ENCODE measurements at places on chromosomes 2 and 18. TPM values are rescaled to one million over a fixed set of nuclear protein-coding genes. Genes with fewer than 3 reads are reported as not detected.
A peak's percentile ranks its signal among the peaks of the same experiment; 100 is the strongest.

GRCh38 chr18:62744076-62744968, 29.0 kb downstream of the PHLPP1 start:
- DNase-seq: no peak
- no peak overlapping the region for H3K27ac ChIP-seq
- no peaks in the 10 kb centered on the region for H3K36me3 ChIP-seq

GRCh38 chr18:46369323-46369722, 265.1 kb downstream of the HAUS1 start:
- no peaks in the 10 kb centered on the region for H3K4me1 ChIP-seq
- no peaks in the 10 kb centered on the region for H3K36me3 ChIP-seq
- no peaks in the 10 kb centered on the region for H3K27me3 ChIP-seq
- no peak for DNase-seq

DNA sequence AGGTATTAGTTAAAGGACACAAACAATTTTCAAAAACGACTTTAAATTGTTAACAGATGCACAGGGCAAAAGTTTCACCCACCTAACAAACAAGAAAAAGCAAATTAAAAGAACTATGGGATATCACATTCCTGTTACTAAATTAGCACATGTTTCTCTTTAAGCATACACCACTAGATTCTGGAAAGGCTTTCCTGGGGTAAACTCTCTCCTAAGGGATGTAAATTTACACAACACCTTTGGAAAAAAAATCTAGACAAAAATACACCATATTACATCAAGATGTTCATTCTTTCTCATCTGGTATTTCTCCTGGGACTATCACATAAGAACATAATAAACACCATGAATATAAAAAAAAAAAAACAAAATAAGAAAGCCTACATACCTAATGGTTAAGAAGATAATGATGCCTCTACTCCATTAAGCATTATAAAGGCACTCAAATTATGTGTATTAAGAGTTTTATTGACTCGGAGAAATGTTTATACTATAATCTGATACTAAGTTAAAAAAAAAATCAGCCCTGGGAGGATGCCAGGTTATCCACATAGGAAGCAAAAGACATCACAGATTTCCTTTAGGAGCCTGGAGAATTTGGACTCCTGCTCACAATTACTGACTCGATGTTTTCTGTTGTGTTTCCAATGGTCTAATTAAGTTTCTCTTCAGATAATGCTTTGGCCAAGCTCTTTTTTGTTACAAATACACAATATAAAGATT, 82.8 kb upstream of the AFF3 start:
- H3K27ac ChIP-seq: no peak overlapping the region
- DNase-seq: no peak
- no peaks in the 10 kb centered on the region for H3K4me1 ChIP-seq
- no peaks in the 10 kb centered on the region for H3K27me3 ChIP-seq
- no peaks in the 10 kb centered on the region for H3K36me3 ChIP-seq

DNA sequence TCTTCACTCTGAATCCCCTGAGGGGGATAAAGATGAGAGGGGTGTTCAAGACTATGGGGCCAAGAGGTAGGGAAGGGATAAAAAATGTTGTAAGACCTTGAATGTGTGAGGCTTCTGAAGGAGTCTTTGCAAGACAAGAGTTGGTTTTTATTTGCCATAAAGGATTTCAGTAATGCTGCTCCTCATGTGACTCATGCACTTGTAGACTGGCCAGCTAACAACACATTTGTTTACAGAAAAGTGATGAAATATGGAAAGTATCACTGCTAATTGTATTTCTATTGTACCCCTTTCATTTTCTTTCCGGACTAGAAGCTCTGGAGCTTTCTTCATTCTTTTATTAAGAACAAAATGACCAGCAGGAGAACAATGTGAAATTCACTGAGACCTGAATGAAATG, 782.1 kb downstream of the EPHA4 start:
- no peaks in the 10 kb centered on the region for H3K36me3 ChIP-seq
- H3K4me3 ChIP-seq: no peak overlapping the region
- no peaks in the 10 kb centered on the region for H3K4me1 ChIP-seq
- no peaks in the 10 kb centered on the region for H3K27me3 ChIP-seq
- no peak for DNase-seq
- no peak overlapping the region for H3K27ac ChIP-seq

DNA sequence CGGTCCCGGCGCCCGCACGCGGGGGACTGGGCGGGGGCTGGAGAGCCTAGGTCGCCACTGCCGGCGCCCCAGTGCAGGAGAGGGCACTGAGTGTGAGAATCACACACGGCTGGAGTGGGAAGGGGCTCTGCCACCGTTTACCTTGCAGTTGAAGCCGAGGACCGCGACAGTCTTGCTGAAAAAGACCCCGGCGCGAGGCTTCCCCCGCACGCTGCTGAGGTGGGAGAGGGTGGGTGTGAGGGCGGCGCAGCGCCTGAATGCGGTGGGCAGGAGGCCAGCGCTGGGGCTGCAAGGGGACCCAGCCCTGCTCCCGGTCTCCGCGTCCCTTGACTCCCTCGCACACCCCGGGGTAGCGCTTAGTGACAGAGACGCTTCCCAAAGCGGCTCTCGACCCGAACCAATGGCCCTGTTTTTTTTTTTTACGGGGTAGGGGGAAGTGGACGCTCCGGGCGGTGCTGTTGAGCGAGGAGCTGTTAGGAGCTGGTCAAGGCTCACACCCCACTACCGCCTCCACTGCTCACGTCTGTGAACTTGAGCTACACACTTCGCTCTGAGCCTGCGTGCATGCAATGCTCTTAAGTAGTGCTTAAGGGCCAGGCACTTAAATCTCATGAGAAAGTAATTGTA, 794 bp downstream of the NOTO start:
- peak; percentile 73 for DNase-seq
- H3K36me3 ChIP-seq: no peaks in the 10 kb centered on the region
- H3K4me3 ChIP-seq: peak overlapping the region; percentile 34
- peaks cover 14% of the 10 kb centered on the region for H3K4me1 ChIP-seq
- no peak overlapping the region for H3K27ac ChIP-seq

- no peak for DNase-seq
- no peak overlapping the region for H3K4me3 ChIP-seq
- H3K27ac ChIP-seq: no peak overlapping the region
- peaks cover 3% of the 10 kb centered on the region for H3K4me1 ChIP-seq
- H3K36me3 ChIP-seq: peaks cover 4% of the 10 kb centered on the region
- H3K27me3 ChIP-seq: no peaks in the 10 kb centered on the region
Observed at GRCh38 chr2:197037863-197038398, 111.4 kb upstream of the PGAP1 start.

GRCh38 chr2:102126660-102127059, 15.9 kb upstream of the IL1R1 start:
- H3K4me1 ChIP-seq: peaks cover 26% of the 10 kb centered on the region
- no peak for DNase-seq
- no peaks in the 10 kb centered on the region for H3K27me3 ChIP-seq
- H3K4me3 ChIP-seq: no peak overlapping the region

- no peaks in the 10 kb centered on the region for H3K27me3 ChIP-seq
- no peak overlapping the region for H3K4me3 ChIP-seq
- H3K4me1 ChIP-seq: no peaks in the 10 kb centered on the region
- no peak overlapping the region for H3K27ac ChIP-seq
- no peaks in the 10 kb centered on the region for H3K36me3 ChIP-seq
Observed at GRCh38 chr18:50218432-50219197, 23.7 kb upstream of the MYO5B start.

- H3K4me1 ChIP-seq: no peaks in the 10 kb centered on the region
- H3K36me3 ChIP-seq: no peaks in the 10 kb centered on the region
- no peak overlapping the region for H3K4me3 ChIP-seq
- no peaks in the 10 kb centered on the region for H3K27me3 ChIP-seq
- no peak overlapping the region for H3K27ac ChIP-seq
- no peak for DNase-seq
Observed at GRCh38 chr2:15159751-15160177, 401.4 kb downstream of the NBAS start.

GRCh38 chr2:151640087-151640486, 94.2 kb downstream of the NEB start:
- no peak overlapping the region for H3K4me3 ChIP-seq
- peaks cover 20% of the 10 kb centered on the region for H3K4me1 ChIP-seq
- H3K27ac ChIP-seq: no peak overlapping the region
- no peaks in the 10 kb centered on the region for H3K36me3 ChIP-seq
- H3K27me3 ChIP-seq: no peaks in the 10 kb centered on the region
- DNase-seq: no peak

- no peak overlapping the region for H3K27ac ChIP-seq
- H3K4me3 ChIP-seq: peak overlapping the region; percentile 43
- no peaks in the 10 kb centered on the region for H3K4me1 ChIP-seq
Observed at GRCh38 chr18:5890331-5891183, 4.8 kb downstream of the TMEM200C start.

DNA sequence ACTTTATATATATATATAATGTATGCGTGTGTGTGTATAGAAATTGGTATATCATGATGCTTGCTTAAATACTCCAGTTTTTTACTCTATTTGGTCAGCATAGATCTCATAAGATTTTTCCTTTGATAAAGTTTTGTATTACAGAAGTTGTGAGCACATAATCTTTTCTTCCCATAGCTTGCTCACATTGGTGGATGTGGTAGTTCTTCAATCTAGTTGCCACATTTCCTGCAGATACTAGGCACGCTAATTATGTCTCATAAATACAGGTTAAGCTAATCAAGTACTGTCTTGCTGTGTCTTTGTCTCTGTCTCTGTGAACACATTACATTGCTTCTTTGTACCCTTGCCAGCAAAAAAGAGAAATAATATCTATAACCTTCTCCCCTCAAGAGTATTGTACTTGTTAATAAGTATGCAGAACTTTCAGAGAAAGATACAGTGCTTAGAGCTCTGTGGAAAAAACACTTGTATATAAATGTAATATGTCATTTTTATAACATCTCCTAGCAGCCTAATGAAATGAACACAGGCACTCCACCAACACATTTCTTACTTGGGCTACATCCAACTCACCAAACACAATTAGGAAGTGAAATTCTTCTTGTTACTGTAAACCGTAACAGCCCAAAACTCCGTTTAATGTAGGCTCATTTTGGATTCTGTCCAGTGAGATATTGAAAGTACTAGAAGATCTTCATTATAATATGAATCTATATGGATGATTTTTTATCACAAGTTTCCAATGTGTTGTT, 306.7 kb upstream of the SLC8A1 start:
- no peak overlapping the region for H3K27ac ChIP-seq
- no peak overlapping the region for H3K4me3 ChIP-seq

Gene OR6B2
- not detected for total RNA-seq

Gene SERPINB4
- not detected for total RNA-seq

Gene STAT4
- 8.0 TPM for total RNA-seq

Gene GAREM1
- total RNA-seq: 11.5 TPM

Gene CROCC2
- 0.26 TPM for total RNA-seq

Gene SH2D6
- total RNA-seq: 1.0 TPM

Data from upper lobe of right lung (tissue), 1 donor.